Aorta (tissue), 5 donors: ENCODE measurements at places on chromosomes 4 and X. TPM values are rescaled to one million over a fixed set of nuclear protein-coding genes. Genes with fewer than 3 reads are reported as not detected.
A peak's percentile ranks its signal among the peaks of the same experiment; 100 is the strongest.

GRCh38 chr4:83484500-83485461 lies at the start of gene ABRAXAS1:
TSS of gene ABRAXAS1 (minus strand) at chr4:83485100. CDS start at chr4:83485072, 28 bp downstream.
- DNase-seq: peak; percentile 96

Gene PDGFRA
- 297 TPM for total RNA-seq

GRCh38 chrX:77640702-77641101 lies 145.3 kb downstream of the ATRX start:
- no peak for DNase-seq

DNA sequence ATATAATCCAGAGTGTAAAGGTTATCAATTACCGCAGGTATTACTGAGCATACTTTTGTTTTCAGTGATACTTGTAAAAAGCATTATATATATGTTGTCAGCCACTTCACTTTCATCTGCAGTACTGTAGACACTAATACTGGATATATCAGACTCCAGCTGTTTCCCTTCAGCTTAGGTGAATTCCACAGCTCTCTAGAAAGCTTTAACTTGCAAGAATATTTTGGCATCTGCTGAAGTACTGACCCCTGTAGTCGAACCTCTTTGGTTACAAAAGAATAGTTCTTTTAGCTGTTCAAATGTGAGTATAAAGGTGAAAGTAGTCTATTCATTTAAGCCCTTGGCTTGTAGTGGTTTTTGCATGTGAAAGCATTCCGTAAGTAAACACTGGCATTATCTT lies 1222.7 kb upstream of the TENM3 start:
- DNase-seq: no peak

DNA sequence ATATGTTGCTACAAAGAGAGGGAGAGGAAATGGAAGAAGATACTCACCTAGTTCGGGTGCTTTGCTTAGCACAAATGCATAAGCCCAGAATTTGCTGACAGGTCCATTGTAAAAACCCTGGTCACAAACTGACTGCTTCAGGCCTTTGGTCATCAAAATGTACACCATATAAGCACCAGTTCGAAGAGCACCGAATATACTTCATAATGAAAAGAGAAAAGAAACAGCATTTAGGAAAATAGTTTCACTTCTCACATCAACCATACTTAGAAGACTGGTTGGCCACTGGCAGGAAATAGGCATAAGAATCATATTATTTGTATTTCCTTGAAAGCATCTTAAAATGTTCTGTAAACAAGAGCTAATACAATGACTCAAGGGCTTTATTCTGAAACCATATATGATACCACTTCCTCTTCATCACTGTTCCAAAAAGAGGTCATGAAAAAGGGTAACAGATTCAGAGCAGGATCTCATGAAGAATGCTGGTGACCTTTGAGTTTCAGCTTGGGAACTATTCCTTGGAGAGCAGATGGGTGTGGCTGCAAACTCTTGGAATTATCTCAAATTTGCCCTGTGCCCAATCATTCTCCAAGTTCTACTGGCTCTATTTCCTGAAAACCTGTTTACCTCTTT lies 138.7 kb downstream of the ELOVL6 start:
- DNase-seq: no peak

DNA sequence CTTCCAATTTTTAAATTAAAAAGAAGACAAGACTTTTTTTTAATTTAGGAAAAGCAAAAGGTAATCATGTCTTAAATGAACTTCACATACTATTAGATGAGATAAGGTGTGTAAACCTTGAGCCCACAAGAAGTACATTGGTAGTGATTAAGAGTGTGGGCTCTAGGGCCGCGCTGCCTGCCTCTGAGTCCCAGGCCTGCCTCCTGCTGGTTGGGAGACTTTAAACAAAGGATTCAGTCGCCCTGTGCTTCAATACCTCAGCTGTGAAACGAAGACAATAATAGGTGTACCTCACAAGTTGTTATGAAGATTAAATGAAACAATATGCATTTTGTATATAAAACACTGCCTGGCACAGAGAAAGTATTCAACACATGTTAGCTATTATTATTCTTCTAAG lies 95.9 kb upstream of the MYOZ2 start:
- no peak for DNase-seq

DNA sequence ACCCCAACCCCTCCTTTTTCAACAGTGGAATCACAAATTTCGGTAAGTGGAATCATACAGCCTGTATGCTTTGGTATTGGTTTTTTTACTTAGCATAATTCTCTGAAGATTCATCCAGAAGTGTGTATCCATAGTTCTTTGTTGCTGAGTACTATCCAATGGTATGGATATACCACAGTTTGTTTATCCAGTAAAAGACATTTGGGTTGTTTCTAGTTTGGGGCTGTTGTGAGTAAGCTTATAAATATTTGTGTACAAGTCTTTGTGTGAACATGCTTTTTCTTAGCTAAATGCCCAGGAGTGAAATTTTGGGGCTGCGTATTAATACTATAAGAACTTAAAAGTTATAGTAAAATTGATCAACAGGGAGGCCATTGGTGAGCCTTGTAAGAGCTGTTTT lies 57.5 kb upstream of the GC start:
- DNase-seq: no peak

Gene TDO2
- not detected for total RNA-seq

Gene NRK
- total RNA-seq: 6.5 TPM

GRCh38 chr4:40363382-40363920 lies 28.3 kb downstream of the CHRNA9 start:
- no peak for DNase-seq

DNA sequence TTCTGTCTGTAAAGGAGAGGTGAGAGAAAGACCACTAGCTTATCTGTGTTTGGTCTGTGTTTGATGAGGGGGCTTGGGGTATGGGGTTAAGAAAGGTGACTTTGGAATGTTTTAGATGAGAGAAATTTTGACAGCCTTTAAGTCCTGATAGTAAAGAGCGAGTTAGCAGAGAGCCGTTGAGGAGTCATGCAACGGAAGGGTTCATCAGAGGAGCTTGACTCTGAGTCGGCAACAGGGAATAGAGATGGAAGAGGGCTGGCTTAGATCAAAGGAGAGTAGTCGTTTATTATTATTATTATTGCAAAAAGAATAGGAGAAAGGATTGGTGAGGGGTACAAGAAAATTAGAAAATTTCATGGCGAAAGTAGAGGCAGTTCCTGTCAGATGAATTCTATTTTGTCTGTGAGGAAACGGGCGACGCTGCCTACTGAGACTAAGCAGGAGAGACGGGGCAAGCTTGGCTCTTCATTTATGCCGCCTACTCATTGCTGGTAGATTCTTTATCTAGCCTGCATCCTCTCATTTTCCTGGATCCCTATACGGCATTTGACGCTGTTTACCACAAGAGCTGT lies 473 bp upstream of the VAMP7 start:
- DNase-seq: no peak

- no peak for DNase-seq
Measured at GRCh38 chr4:189765736-189766135, 174.9 kb upstream of the FRG1 start.
